ENCODE measurements at places on chromosomes 2 and 18. TPM values are rescaled to one million over a fixed set of nuclear protein-coding genes. Genes with fewer than 3 reads are reported as not detected.

DNA sequence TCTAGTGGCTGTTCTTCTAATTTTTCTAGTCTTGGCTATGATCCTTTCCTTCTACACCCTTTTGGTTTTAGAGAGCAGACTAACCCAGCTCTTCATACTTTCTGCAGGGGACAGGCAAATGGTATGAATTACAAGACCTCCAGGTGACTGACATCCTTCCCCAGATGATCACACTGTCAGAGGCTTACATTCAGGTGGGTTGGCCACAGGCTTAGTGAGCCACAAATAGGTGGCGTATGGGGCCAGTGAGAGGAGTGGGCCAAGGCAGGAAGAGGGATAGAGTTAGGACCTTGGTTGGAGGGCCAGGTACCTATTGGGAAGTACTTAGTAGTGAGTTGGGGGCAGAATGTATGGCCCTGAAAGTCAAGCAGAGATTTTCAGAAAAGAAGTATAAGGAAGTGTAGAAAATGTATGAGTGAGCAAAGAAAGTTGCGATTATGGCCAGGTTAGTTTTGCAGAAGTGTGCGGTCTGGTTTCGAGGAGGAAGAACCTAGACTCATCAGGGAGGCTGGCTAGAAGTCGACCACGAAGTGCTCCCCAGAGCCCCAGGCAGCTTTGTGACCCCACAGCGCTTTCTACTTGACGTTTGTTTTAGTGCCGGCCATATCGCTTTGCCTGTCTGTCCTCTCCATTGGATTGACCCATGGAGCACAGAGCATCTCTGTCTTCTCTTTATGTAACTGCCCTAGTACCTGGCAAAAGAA lies 20.0 kb downstream of the SFTPB start:
- no peak overlapping the region for H3K4me3 ChIP-seq
- H3K27me3 ChIP-seq = no peaks in the 10 kb centered on the region
- peaks cover 2% of the 10 kb centered on the region for H3K36me3 ChIP-seq
- no peak overlapping the region for H3K27ac ChIP-seq

- H3K36me3 ChIP-seq = no peaks in the 10 kb centered on the region
- no peaks in the 10 kb centered on the region for H3K27me3 ChIP-seq
- peak overlapping the region; percentile 51 for H3K27ac ChIP-seq
These were observed 23.1 kb upstream of the RAB31 start for GRCh38 chr18:9684881-9685614.

CERS6 gene
- 8.3 TPM for total RNA-seq

- H3K36me3 ChIP-seq = no peaks in the 10 kb centered on the region
- no peaks in the 10 kb centered on the region for H3K27me3 ChIP-seq
- DNase-seq = no peak
- no peaks in the 10 kb centered on the region for H3K4me1 ChIP-seq
These were observed 50.3 kb downstream of the ACTR2 start for GRCh38 chr2:65277791-65278483.

GRCh38 chr2:238703053-238703415 lies 144.9 kb upstream of the TWIST2 start:
- no peaks in the 10 kb centered on the region for H3K4me1 ChIP-seq
- DNase-seq = no peak
- no peak overlapping the region for H3K27ac ChIP-seq
- no peak overlapping the region for H3K4me3 ChIP-seq
- H3K36me3 ChIP-seq = no peaks in the 10 kb centered on the region

ANKRD62 gene
- total RNA-seq = not detected

DNA sequence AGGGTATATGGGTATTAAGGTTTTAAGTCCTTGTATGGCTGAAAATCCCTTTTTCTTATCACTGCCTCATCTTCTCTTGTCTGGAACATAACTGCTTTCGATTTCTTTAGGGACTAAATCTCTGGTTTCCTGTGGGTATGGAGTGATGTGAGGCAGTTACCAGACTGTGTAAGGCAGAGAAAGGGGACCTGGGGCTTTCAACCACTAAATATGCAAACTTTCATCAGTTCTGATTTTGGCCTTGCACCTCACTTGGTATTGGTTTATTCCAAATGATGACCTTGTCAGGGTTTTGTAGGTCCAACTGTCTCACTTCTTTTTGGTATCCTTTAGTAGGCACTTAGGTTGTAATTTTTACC lies 9.3 kb downstream of the MAP4K4 start:
- H3K36me3 ChIP-seq = no peaks in the 10 kb centered on the region
- no peaks in the 10 kb centered on the region for H3K27me3 ChIP-seq
- peaks cover 7% of the 10 kb centered on the region for H3K4me1 ChIP-seq
- no peak overlapping the region for H3K4me3 ChIP-seq
- no peak overlapping the region for H3K27ac ChIP-seq

DNA sequence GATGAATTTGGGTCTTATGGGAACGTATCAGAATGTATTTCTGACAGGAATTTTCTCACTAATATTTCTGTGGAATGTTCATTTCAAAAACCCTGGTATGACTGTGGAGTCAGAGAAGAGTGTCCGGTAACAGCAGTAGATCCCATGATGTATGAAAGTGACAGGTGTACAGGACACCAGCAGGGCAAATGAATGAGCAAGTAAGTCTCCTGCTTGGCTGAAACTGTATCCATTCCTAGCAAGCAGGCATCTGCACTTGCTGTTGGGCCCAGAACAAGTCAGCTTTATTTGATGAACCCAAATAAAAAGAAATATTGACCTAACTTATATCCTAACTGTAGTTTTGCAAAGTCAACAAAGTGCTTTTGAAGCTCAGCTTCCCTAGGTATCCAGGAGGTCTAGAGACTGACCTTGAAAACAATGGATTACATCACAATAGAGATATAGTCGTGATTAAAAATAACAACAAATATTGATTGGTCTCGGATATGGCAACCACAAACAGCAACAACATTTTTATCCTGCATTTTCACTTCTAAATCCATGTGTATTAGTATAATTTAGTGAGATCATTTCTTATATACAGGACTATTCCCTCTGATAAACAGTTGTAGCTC lies 37.6 kb downstream of the NXPH2 start:
- no peak overlapping the region for H3K4me3 ChIP-seq
- H3K4me1 ChIP-seq = no peaks in the 10 kb centered on the region
- no peaks in the 10 kb centered on the region for H3K27me3 ChIP-seq
- H3K27ac ChIP-seq = no peak overlapping the region
- no peaks in the 10 kb centered on the region for H3K36me3 ChIP-seq

MAP3K20 gene
- total RNA-seq = 109 TPM

PRSS56 gene
- total RNA-seq = not detected

FAM110C gene
- total RNA-seq = 3.3 TPM

GRCh38 chr2:117745537-117745936 lies 69.0 kb upstream of the DDX18 start:
- H3K4me1 ChIP-seq = no peaks in the 10 kb centered on the region
- no peaks in the 10 kb centered on the region for H3K36me3 ChIP-seq
- no peaks in the 10 kb centered on the region for H3K27me3 ChIP-seq

DNA sequence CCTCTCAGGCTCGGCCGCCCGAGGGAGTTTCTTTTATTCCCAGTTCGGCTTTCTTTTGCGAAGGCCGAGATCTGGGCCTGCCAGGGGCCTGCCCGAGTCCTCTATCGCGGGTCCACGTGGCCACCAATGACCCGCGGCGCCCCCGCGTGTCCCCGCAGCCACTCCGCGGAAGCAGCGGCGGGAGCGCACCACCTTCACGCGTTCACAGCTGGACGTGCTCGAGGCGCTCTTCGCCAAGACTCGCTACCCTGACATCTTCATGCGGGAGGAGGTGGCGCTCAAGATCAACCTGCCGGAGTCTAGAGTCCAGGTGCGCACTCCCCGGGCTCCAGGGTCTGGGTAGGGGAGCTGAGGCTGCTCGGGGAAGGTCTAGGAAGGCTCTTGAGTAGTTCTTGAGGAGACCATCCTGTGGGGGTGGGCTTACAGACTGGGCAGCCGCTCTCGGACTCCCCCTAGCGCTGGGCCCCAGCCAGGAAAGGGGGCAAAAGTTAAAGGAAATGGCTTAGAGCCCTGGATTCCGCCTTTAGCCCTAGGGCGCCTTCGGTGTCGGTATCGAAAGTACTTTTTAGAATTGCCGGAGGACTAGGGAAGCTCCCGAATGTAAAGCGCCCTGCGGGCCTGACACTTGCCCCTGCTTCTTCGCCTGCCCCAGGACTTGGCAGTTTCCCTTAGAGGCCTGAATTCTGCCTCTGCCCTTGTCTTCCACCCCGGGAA lies 3.4 kb downstream of the OTX1 start:
- no peak overlapping the region for H3K4me3 ChIP-seq
- H3K4me1 ChIP-seq = no peaks in the 10 kb centered on the region
- no peaks in the 10 kb centered on the region for H3K27me3 ChIP-seq
- no peak overlapping the region for H3K27ac ChIP-seq
- DNase-seq = no peak

- no peaks in the 10 kb centered on the region for H3K27me3 ChIP-seq
- H3K27ac ChIP-seq = no peak overlapping the region
- no peaks in the 10 kb centered on the region for H3K36me3 ChIP-seq
- no peak for DNase-seq
- H3K4me3 ChIP-seq = no peak overlapping the region
These were observed 63.0 kb downstream of the MAPK4 start for GRCh38 chr18:50622865-50623393.

DNA sequence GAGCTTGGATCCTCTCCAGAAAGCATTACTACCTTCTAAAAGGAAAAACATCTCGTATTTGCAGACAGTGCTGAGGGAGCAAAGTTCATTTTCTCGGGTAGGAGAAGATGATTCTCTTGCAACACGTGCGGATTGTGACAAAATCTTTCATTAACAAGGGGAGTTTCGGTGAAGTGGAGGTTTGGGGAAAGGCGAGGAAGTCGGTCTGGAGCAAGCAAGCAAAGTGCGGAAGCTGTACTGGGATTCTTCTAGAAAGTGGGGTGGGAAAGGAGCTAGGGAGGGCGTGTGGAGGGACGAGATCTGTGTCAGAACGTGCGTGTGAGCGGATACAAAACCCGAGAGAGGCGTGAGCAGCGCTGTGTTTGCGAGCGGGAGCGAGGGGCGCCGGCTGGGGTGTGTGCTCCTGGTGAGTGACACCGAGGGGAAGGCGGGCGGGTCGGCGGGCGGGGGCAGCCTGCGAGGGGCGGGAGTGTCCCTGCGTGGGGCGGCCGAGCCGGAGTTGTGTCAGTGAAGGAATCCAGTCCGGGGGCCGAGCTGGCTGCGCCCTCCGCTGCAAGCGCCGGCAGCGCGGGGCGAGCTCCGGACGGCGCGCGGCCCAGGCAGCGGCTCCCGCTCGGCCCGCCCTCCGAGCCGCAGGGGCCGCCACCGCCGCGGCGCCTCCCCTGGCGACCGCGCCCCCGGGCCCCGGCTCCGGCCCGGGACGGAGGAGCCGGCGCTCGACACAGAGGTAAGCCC lies at the start of gene SPATS2L:
Gene SPATS2L, plus strand, starts transcription at position 498 of the 735 bp plus-strand sequence. CDS start 82,552 bp downstream, outside the sequence.
- DNase-seq = peak; percentile 86
- H3K27me3 ChIP-seq = no peaks in the 10 kb centered on the region
- H3K27ac ChIP-seq = peak within 1 kb of the TSS; percentile 69
- peak within 1 kb of the TSS; percentile 77 for H3K4me3 ChIP-seq
- no peaks in the 10 kb centered on the region for H3K36me3 ChIP-seq

GRCh38 chr2:94874277-94874997 lies 3.2 kb downstream of the TEKT4 start:
- DNase-seq = no peak
- H3K27me3 ChIP-seq = no peaks in the 10 kb centered on the region
- H3K27ac ChIP-seq = no peak overlapping the region
- H3K4me3 ChIP-seq = no peak overlapping the region

SLC5A7 gene
- not detected for total RNA-seq

DNA sequence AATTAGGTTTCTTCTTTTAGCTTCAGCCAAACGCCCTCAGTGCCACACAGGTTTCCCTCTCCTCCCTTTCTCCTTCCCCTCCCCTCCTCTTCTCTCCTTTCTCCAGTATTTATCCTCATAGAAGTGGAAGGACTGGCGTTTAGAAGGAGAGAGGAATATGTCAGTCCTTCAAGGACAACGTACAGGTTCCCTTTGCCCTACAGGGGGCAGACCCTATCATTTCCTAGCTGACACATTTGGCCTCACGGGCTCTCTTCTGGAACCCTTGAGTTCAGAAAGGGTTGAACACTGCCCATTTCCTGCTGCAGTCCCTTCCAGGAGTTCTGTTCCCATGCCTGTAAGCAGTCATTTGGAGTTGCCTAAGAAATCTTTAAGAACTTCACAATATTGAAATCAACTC lies 46.1 kb downstream of the CDCA7 start:
- H3K27me3 ChIP-seq = peaks cover 3% of the 10 kb centered on the region
- no peak overlapping the region for H3K27ac ChIP-seq
- no peaks in the 10 kb centered on the region for H3K4me1 ChIP-seq
- DNase-seq = no peak
- H3K36me3 ChIP-seq = no peaks in the 10 kb centered on the region
- no peak overlapping the region for H3K4me3 ChIP-seq

DNA sequence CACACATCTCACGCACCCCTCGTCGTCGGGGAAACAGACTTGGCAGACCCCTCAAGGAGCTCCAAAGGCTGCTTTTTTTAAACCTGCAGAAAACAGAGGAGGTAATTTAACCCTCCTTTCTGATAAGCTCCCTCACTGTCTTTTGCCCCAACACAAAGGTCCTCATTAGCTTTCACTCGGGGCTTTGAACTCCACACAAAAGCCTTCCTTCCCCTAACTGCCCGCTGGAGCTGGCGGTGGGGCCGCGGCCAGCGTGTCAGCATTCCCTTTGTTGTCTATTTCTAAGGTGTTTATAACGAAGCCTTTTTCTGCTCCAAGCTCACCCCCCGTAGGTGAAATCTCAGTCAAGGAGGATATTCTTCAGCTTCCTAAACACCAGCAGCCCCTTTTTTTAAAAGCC lies 43.5 kb upstream of the ID2 start:
- no peak overlapping the region for H3K4me3 ChIP-seq
- no peaks in the 10 kb centered on the region for H3K4me1 ChIP-seq
- H3K36me3 ChIP-seq = no peaks in the 10 kb centered on the region
- no peak overlapping the region for H3K27ac ChIP-seq

TUBB8B gene
- total RNA-seq = not detected

GRCh38 chr2:235390108-235390815 lies 103.6 kb upstream of the AGAP1 start:
- no peaks in the 10 kb centered on the region for H3K36me3 ChIP-seq
- no peak overlapping the region for H3K4me3 ChIP-seq
- no peaks in the 10 kb centered on the region for H3K4me1 ChIP-seq
- DNase-seq = peak; percentile 53
- no peak overlapping the region for H3K27ac ChIP-seq

DNA sequence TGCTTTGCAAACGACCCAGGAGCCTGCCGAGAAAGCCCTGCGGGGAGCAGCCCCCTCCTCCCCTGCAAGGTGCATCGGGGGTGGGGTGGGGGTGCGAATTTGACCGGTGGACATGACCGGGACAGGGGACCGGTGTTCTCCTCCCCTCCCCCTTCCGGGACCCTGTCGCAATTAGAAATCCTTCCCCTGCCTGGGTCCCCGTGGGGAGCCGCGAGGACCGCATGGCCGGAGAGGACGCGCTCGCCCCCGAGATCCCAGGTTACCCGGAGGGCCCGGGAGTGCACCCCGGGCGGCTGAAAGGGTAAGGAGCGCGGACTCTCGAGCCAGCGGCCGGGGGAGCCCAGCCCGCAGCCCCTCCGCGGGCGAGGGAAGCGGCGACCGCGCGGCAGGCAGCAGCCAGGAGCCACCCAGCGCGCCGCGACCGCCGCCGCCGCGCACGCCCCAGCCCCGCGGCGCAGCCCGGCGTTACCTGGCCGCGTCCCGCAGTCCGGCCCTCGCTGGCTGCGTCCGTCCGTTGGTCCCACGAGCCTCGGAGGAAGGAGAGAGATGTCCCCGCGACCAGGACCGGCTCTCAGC lies 482 bp downstream of the DLGAP1 start:
- H3K4me3 ChIP-seq = peak overlapping the region; percentile 50
- no peaks in the 10 kb centered on the region for H3K4me1 ChIP-seq
- no peak overlapping the region for H3K27ac ChIP-seq
- no peaks in the 10 kb centered on the region for H3K36me3 ChIP-seq
- peak; percentile 67 for DNase-seq

SERPINB13 gene
- total RNA-seq = not detected

- H3K4me1 ChIP-seq = no peaks in the 10 kb centered on the region
- DNase-seq = no peak
- no peak overlapping the region for H3K4me3 ChIP-seq
- H3K27ac ChIP-seq = no peak overlapping the region
- no peaks in the 10 kb centered on the region for H3K27me3 ChIP-seq
These were observed 5.5 kb upstream of the MGAT4A start for GRCh38 chr2:98736464-98736889.

MATN3 gene
- total RNA-seq = 1.6 TPM
